ENCODE measurements at places on chromosomes 3 and 15.

DNA sequence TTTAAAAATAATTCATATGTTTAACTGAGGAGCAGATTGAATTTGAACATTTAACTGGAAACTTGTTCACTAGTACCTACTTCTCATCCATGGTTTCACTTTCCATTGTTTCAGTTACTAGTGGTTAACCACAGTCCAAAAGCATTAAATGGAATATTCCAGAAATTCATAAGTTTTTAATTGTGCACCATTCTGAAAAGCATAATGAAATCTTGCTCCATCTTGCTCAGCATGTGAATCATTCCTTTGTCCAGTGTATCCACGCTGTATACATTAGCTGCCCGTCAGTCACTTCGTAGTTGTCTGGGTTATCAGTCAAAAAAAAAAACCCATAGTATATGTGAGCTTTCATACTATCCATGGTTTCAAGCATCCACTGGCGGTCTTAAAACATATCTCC lies 217.6 kb downstream of the TPRG1 start:
- DNase-seq = no peak

DNA sequence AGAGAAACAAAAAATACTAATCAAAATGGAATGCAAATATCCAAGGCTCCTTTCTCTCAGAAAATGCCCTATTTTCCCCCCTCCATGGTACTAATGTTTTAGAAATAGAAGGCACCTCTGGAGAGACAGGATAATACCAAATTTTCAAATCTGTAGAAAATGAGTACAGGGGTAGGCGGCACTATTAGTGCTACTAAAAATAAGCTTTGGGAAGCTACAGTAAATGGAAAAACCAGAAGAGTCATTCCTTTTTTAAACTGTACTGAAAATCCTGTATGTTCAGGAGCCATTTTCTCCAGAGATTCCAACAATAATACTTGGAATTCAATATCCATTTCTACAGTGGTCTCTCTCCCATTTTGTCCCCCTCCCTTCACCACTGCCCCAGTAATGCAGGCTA lies 320.8 kb downstream of the RORA start:
- DNase-seq = no peak

DNA sequence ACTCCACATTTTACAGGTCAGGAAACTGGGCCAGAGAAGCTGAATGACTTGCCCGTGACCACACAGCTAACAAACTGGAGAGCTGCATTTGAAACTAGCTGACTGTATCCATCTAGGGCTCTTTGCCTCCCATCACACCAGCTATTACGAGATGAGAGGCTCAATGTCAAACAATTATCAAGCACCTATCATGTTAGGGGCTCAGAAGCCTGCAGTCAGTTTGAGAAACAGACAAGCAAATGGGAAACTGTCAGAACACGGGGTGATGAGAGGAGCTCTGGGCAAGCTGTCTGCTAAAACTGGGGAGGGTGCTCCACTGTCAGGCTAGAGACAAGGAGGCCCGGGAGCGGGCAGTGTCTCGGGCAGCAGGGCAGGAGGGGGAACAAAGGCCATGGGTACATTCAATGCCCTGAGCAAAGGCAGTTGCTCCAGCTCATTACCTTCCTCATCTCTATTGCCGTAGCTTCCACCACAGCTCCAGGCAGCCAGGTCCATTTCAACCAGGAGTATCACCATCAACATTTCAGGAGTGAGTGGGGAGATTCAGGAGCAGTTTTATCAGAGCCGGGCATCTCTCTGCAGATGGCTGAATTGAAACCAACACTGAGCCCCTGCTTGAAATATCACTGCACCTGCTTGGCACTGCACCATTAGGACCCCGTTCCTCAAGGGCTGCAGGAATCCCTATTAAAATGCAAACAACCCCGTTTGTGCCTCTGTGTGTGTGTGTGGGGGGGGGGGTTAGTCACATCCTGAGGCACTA lies 122.6 kb downstream of the RAB11A start:
- DNase-seq = no peak

GRCh38 chr3:59808446-59808845 lies 758.6 kb upstream of the CFAP20DC start:
- DNase-seq = no peak

GRCh38 chr3:165549037-165549436 lies 288.2 kb downstream of the BCHE start:
- DNase-seq = no peak

- DNase-seq = no peak
Observed at GRCh38 chr3:189945935-189946709, 174.6 kb downstream of the P3H2 start.
